A549 treated with Hydrocortisone at 1 μM for 4 hours (cell line): ENCODE measurements at places on chromosomes 6 and 20. TPM values are rescaled to one million over a fixed set of nuclear protein-coding genes. Genes with fewer than 3 reads are reported as not detected.

The OLIG3 gene
- not detected in 5 replicates for total RNA-seq

The NKX2-4 gene
- 0.05 TPM in 1 of 5 replicates, not detected in the others for total RNA-seq

The SLC26A8 gene
- 0.10 TPM in 1 of 5 replicates, not detected in the others for total RNA-seq

The MED20 gene
- 13.2 to 20.7 TPM (median 14.9 TPM) in 5 replicates for total RNA-seq

The ARG1 gene
- total RNA-seq = not detected in 5 replicates

The FOXQ1 gene
- total RNA-seq = 2.8 to 5.3 TPM (median 5.0 TPM) in 5 replicates

The JAG1 gene
- 30.5 to 49.6 TPM (median 37.5 TPM) in 5 replicates for total RNA-seq

The HTR1E gene
- total RNA-seq = not detected in 5 replicates

The NEDD9 gene
- 36.2 to 57.2 TPM (median 53.1 TPM) in 5 replicates for total RNA-seq

The PTK6 gene
- 2.7 to 3.6 TPM (median 2.9 TPM) in 5 replicates for total RNA-seq

The MCHR2 gene
- not detected in 5 replicates for total RNA-seq

The FRK gene
- total RNA-seq = 1.1 to 1.7 TPM (median 1.2 TPM) in 5 replicates

The DDAH2 gene
- 25.9 to 32.1 TPM (median 29.2 TPM) in 5 replicates for total RNA-seq

The PHACTR1 gene
- total RNA-seq = 0.07 TPM in 1 of 5 replicates, not detected in the others

The NPEPL1 gene
- total RNA-seq = 30.7 to 36.0 TPM (median 32.2 TPM) in 5 replicates

The GRM4 gene
- 0.09 to 0.21 TPM (median 0.13 TPM) in 5 replicates for total RNA-seq

The TMEM244 gene
- not detected in 5 replicates for total RNA-seq

The GABBR1 gene
- 3.7 to 5.8 TPM (median 4.8 TPM) in 5 replicates for total RNA-seq

The COL9A3 gene
- 0.33 to 0.70 TPM (median 0.55 TPM) in 5 replicates for total RNA-seq

The KHDC1 gene
- 2.9 to 3.5 TPM (median 3.3 TPM) in 5 replicates for total RNA-seq

The CALHM6 gene
- total RNA-seq = not detected in 5 replicates
